Ammon's horn (tissue), 1 donor: ENCODE measurements at places on chromosomes 4 and X.

DNA sequence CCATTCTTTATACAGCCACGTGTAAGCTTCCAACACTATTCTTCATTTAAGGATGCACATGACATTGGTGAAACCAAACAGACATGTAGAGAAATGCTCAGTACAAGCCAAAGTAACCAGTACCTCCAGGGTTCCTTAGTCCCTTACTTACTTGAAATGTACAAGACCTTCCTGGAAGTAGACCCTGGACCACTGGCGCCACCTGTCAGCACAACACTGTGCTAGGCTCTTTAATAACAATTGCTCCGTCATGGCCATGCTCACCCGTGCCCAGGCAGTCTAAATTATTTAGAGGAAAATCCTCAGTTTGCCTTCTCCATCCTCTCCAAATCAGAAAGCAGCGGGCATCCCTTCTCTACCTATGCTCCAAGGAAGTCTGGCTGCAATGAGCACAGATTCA lies 52.7 kb downstream of the ADGRA3 start:
- no peak for DNase-seq

- peak; percentile 53 for DNase-seq
These were observed 174.7 kb upstream of the GPRIN3 start for GRCh38 chr4:89482251-89482650.

DNA sequence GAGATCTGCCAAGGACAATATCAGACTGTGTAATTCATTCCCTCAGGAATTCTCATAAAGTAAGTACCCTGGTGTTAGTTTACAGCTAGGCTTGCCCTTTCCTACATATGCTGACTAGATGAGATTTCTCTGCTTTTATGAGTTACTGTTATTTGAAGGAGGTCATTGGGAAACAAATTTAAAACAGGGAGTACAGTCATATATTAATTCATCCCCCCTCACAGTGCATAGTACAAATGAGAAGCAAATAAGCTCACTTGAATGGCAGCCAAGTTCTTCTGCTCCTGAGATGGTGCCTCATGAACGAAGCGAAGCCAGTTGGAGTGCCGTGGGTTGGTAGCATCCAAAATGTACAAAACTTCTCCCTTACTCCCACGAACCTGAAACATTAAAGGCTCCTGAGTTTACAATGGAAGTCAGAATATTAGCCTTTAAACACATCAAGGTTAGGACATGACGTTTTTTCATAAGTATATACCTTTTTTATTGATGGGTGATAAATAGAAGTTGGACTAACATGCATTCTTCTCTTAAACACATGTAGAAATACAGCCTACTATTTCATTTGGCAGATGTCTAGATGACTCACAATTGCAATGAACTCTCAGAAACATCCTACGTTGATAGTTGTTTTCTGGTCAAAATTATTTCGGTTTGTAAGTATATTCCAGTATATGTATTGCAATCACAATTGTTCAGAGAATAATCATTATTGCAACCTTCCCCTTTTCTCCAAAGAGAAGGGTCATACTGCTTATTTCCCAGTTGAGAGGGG lies 69.2 kb downstream of the PRDM5 start:
- peak; percentile 67 for DNase-seq

DNA sequence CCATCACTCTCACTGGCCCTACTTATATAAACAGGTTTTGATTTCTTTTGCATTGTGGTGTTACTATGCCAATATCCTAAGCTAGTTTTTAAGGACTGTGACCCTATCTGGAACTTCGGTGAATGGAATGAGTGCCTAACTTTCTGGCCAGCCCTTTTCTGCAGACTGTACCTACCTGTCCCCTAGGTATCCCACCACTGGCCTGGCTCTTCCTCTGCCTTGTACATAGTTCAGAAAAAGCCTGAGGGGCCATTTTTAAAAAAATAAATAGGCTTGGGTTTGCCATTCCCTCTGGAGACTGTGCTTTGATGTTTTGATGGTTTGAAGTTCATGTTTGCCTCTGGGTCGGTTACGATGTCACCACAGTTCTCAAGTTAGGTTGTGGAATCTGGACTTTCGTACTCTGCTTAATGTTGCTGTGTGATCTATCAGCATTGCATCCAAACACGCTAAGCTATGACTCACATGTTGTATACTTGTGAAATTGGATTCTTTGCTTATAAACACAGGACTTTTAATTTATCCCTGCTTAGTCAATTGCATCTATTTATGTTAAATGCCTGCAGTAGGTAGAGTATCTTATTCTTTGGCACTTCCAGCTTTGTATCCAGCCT lies 182.0 kb downstream of the ANKRD50 start:
- DNase-seq: no peak

- no peak for DNase-seq
These were observed 185.6 kb downstream of the RAP1GDS1 start for GRCh38 chr4:98446499-98447375.

GRCh38 chrX:107744868-107745267 lies 30.7 kb downstream of the TSC22D3 start:
- peak; percentile 43 for DNase-seq

DNA sequence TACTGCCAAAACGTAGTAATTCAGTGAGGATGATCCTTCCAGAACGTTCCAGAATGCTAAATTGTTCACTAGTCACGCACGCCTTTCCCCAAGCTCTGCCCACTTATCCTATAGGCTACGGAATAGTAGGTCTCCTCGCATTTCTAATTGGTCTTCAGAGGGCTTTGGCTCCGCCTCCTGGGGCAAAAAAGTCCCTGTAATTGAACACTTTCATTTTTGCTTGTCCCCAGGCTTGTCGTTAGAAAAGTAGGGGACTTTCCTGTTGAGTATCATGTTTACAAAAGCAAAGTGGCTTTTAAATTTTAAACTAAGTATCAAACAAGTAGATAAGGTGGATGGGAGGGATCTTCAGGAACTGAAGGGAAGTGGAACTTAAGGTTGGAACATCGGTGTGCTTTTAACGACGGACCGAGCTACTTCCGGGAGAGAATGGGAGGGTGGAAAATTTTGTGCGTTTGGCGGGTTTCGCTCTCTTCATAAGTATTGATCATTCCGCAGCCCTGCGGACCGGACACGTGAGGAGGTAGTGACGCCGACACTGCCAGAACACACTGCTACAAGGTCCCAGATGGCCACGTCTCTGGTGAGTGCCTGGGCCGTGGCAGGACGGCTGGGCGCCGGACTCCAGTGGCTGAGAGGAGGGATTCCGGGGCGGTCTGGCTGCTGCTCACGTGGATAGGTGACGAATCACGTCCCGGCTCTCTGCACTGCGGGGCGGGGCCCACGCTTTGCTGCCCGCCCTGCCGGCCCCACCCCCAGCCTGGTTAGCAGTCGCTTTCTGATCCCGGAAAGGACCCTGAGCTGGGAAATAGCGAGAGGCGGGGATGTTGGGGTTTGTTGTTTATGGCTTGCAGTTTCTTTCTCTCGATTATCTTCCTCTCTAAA lies at the start of gene NXT2:
Gene NXT2 (plus strand): TSS at position 406 of the 885 bp plus-strand sequence. CDS start 163 bp downstream, at position 569.
- DNase-seq: peak; percentile 96

DNA sequence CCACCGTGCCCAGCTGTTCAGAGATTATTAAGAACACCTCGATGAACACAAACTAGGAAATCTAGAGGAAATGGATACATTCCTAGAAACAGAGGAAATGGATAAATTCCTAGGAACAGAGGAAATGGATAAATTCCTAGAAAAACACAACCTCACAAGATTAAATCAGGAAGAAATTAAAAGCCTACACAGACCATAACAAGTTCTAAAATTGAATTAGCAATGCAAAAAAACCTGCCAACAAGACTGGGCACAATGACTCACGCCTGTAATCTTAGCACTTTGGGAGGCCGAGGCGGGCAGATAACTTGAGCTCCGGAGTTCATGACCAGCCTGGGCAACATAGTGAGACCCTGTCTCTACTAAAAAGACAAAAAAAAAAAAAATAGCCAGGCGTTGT lies 13.1 kb upstream of the IDS start:
- no peak for DNase-seq
